ENCODE measurements at places on chromosomes 2 and 18. TPM values are rescaled to one million over a fixed set of nuclear protein-coding genes. Genes with fewer than 3 reads are reported as not detected.

- no peak for DNase-seq
- H3K4me3 ChIP-seq = no peak overlapping the region
- H3K4me1 ChIP-seq = no peaks in the 10 kb centered on the region
- no peaks in the 10 kb centered on the region for H3K27me3 ChIP-seq
Measured at GRCh38 chr2:106358081-106358480, 110.1 kb downstream of the RGPD3 start.

GRCh38 chr2:24454294-24454693 is 36.8 kb upstream of the NCOA1 start:
- H3K27me3 ChIP-seq = no peaks in the 10 kb centered on the region
- peaks cover 19% of the 10 kb centered on the region for H3K4me1 ChIP-seq
- DNase-seq = no peak
- H3K36me3 ChIP-seq = no peaks in the 10 kb centered on the region

- H3K4me3 ChIP-seq = no peak overlapping the region
- no peaks in the 10 kb centered on the region for H3K36me3 ChIP-seq
- no peaks in the 10 kb centered on the region for H3K27me3 ChIP-seq
- DNase-seq = no peak
- peaks cover 65% of the 10 kb centered on the region for H3K4me1 ChIP-seq
- H3K27ac ChIP-seq = no peak overlapping the region
Measured at GRCh38 chr2:101803128-101803527, 105.6 kb downstream of the MAP4K4 start.

DNA sequence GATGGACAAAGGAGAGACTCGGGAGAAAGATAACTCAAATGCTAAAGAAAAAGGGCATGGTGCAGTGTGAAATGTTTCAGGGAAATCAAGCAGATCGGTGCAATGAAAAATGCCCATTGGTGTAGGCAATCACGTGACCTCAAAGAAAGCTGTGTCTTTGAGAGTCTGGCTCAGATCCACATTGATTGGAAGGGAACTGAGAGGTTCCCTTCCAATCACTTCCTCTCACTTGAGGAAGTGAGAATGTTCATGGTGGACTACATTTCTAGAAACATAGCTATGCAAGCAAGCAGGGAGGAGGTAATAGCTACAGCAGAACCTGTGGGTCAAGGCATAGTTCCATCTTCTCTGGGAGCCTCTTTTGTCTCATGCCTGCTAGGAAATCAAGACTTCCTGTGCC is 187.4 kb downstream of the LPIN1 start:
- DNase-seq = no peak
- no peaks in the 10 kb centered on the region for H3K36me3 ChIP-seq
- no peak overlapping the region for H3K27ac ChIP-seq
- no peaks in the 10 kb centered on the region for H3K27me3 ChIP-seq

BIN1 gene
- polyA plus RNA-seq = 34.8 TPM

NEB gene
- polyA plus RNA-seq = not detected

NCK2 gene
- 41.4 TPM for polyA plus RNA-seq

SCYGR8 gene
- not detected for polyA plus RNA-seq

DNA sequence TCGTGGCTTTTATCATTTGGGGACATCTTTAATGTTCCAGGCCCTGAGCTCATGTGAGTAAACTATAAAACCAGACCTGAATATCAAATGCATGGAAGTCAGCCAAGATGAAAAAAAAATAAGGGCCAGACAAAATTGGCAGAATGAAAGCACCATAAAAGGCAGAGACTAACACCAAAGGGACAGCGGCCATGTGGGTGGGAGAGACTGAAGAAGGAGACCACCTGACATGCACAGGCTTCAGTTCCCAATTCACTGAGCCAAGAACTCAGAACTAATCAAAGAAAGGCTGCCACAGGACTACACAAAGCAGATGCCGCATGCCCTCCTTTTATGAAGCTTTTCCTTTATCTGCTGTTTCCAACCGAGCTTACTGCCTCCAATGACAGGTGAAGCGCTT is 267.1 kb downstream of the RAD51AP2 start:
- no peaks in the 10 kb centered on the region for H3K4me1 ChIP-seq
- H3K4me3 ChIP-seq = no peak overlapping the region
- no peaks in the 10 kb centered on the region for H3K36me3 ChIP-seq
- H3K27me3 ChIP-seq = no peaks in the 10 kb centered on the region
- H3K27ac ChIP-seq = no peak overlapping the region

DNA sequence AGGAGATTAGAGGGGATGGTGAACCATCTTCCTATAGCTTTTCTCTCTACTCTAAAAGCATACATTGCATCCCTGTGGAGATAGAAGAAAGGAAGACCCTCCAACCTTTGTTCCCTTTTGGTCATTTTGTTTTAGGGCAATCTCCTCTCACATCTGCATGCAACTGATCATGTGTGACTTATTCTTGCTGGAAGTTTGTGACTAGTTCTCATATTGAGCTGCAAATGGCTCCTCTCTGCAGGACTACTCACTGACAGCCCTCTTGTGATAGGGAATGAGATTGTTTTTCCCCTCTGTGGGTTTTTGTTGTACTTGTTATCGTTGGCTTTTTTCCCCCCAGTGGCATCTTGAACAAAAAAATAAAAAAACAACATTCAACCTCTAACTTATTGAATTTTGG is 416.0 kb upstream of the CNTNAP5 start:
- no peak overlapping the region for H3K4me3 ChIP-seq
- no peaks in the 10 kb centered on the region for H3K27me3 ChIP-seq
- H3K27ac ChIP-seq = no peak overlapping the region
- H3K4me1 ChIP-seq = no peaks in the 10 kb centered on the region
- DNase-seq = no peak

DNA sequence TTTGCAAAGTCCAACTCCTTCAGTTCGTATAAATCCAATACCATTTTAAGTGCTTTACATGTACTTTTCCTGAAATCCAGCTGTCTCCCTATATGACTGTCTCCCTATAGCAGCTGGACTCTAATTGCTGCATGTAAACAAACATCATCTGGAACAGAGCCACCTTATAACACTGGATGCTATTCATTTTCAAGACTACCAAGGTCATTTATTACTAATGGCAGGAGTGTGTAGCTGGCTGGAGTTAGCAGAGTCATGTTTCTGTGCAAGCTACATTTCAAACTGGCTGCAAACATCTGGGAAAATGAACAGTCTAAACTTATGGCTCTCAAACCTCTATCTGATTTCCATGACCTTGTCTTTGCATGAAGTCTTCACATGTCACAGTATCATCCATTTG is 575.2 kb downstream of the PIK3C3 start:
- no peak overlapping the region for H3K27ac ChIP-seq
- H3K4me3 ChIP-seq = no peak overlapping the region
- no peaks in the 10 kb centered on the region for H3K27me3 ChIP-seq
- no peak for DNase-seq
- H3K36me3 ChIP-seq = no peaks in the 10 kb centered on the region

SULT6B1 gene
- polyA plus RNA-seq = not detected

- no peaks in the 10 kb centered on the region for H3K27me3 ChIP-seq
- peak; percentile 69 for DNase-seq
- H3K36me3 ChIP-seq = no peaks in the 10 kb centered on the region
Measured at GRCh38 chr2:219912491-219912921, 285.1 kb downstream of the SLC4A3 start.

- H3K27ac ChIP-seq = no peak overlapping the region
- no peak for DNase-seq
- H3K4me3 ChIP-seq = no peak overlapping the region
- no peaks in the 10 kb centered on the region for H3K27me3 ChIP-seq
- H3K36me3 ChIP-seq = no peaks in the 10 kb centered on the region
Measured at GRCh38 chr2:152405206-152406118, 70.5 kb downstream of the FMNL2 start.

Measured in sigmoid colon (tissue), 7 donors.